ENCODE measurements at places on chromosomes 3 and 15.

- DNase-seq, result no peak
Measured at GRCh38 chr15:83435202-83435601, 11.9 kb upstream of the SH3GL3 start.

DNA sequence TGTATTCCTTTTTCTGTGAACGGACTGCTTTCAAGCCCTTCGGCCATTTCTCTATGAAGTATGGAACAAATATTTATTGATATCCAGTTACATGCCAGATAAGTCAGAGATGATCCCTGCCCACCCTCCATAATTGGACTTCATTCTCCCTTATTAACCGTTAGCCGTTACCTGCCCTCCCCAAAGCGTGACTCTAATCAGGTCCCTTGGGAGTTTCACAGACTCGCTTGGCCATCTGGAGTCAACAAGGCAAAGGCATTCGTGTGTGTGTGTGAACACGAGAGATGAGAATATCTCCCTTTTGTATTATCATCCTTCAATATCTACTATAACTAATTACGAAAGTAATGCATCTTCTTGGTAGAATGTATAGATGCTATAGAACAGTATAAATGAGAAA lies 314.5 kb downstream of the TLE3 start:
- DNase-seq, result no peak

- no peak for DNase-seq
Measured at GRCh38 chr3:63798949-63799348, 20.1 kb upstream of the C3orf49 start.

DNA sequence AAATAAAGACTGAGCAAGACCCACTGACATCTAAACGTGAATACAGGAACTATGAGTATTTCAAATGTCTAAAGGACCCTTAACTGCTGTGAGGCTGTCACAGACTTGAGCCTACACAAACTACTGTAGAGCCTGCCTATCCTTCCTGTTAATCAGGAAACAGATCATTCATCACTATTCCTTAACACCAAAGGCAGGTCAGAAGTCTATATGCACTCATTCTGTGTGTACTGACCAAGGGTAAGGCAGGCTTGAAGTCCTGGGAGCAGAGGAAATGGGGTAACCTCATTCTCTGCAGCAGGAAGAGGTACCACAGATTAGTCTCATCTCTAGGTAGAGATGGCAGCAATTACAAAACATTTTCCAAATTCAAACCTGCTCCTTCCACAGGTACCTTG lies 30.7 kb downstream of the NPTN start:
- DNase-seq, result no peak

GRCh38 chr15:59439576-59439975 lies 1.6 kb downstream of the FAM81A start:
- DNase-seq, result no peak

Data from stimulated activated CD4-positive, alpha-beta T cell treated with anti-CD3 and anti-CD28 coated beads, Interleukin-15, amount 100 ng/mL, for 1 hour (primary cell).